NCI-H1694 treated with DMSO at 0.1 percent for 48 hours (cell line): ENCODE measurements at places on chromosomes 3 and 15.
A peak's percentile ranks its signal among the peaks of the same experiment; 100 is the strongest.

DNA sequence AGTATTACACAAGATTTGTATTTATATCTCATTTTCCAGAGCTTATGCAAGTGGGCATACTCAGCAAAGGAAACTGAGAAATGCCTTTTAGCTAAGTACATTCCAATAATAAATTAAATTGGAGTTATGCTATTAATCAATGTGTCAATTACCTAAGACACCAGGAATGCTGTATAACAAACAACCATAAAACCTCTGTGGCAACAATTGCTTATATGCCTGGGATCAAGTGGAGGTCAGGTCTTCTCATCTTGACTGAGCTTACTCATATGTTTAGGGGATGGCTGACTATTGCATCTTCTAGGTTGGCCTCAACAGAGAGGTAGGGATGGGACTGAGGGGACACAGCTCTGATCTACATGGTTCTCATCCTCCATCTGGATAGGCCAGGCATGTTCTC is 30.7 kb downstream of the CD200R1L start:
- DNase-seq = no peak

DNA sequence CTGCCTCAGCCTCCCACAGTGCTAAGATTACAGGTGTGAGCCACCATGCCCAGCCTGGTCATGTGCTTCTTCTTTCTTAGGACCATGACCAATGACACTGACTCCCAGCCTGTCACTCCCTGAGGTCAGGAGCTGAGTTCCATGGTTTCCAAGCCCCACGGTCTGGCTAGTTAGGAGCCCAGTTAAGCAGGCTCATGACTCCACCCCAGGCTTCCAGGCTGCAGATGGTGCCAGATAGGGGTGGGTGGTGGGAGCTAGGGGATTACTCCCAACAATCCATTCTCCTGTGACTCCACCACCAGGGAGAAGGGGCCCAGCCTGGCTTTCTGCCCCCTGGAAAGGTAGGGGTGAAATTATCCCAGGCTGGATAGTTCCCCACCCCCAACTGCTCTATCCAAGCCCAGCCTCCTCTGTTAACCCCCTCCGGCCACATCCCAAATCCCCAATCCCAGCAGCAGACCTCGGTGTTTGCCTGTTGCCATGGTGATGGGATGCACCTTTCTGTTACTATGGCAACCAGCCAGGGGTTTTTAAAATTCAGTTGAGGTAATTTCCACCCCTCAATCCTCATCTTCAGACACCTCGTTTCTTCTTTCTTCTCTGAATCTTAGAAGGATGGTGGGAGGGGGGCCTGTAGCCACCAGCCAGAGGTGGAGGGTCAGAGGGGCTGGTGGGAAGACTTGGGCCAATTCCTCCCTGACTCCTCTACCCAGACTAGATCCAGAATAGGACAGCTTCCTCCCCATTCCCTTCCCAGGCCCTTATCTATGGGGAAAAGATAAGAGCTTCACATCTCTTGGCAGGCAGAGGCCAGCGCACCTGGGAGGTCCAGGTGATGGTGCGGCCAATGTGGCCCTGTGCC is 22.5 kb upstream of the SEMA3F start:
- DNase-seq = no peak

DNA sequence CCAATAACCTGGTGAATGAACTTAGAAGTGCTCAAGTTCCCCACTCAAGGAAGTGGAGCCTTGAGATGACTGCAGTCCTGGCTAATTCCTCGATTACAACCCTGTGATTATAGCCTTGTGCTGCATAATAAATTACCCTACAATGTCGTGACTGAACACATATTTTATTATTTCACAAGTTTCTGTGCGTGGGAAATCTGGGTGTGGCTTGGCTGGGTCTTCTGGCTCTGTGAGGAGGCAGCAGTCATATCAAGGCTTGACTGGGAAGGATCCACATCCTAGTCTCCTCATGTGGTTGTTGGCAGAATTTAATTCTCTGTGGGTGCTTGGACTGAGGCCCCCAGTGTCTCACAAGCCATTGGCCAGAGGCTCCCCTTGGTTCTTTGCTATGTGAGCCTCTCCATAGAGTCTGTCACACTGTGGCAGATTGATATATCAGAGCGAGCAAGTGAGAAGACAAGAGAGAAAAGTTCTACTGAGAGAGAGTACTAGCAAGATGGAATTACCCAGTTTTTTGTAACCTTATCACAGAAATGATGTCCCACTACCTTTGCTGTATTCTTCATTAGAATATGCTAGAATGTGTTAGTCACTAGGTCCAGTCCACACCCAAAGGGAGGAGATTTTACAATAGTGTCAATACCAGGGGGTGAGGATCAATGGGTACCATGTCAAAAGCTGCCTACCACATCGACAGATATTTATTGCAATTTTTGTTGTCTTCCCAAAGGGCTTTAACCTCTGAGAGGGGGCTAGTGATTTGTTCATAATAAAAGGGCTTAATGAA is 102.8 kb upstream of the TBC1D5 start:
- DNase-seq = no peak

- no peak for DNase-seq
These were observed at the start of gene CILP for GRCh38 chr15:65210770-65211481. Gene CILP, minus strand, starts transcription at chr15:65211473. Its CDS starts 1,718 bp downstream, at chr15:65209755.

- DNase-seq = peak; percentile 80
These were observed 15.3 kb upstream of the IREB2 start for GRCh38 chr15:78422571-78423340.

GRCh38 chr3:49133226-49133951 is 539 bp upstream of the LAMB2 start:
- DNase-seq = peak; percentile 8
